ENCODE measurements at places on chromosomes 5 and 9.

- DNase-seq = peak; percentile 28
These were observed 4.3 kb upstream of the ACER2 start for GRCh38 chr9:19404283-19405075.

DNA sequence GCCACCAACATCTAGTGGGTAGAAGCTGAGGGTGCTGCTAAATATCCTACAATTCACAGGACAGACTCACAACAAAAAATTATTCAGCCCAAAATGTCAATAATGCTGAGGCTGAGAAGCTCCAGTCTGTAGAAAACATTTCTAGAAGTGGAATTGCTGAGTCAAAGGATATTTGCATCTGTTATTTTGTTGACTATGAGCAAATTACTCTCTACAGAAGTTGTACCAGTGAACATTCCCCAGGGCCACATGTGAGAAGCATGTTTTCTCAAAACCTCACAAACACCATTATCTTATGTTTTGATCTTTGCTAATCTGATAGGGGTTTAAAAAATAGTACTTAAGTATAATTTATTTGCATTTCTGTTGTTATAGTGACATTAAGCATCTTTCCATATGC, 15.4 kb downstream of the ITK start:
- DNase-seq = no peak

GRCh38 chr9:136837146-136837855, 5.0 kb upstream of the AJM1 start:
- DNase-seq = no peak

GRCh38 chr9:75910731-75911130, 20.3 kb downstream of the PCSK5 start:
- no peak for DNase-seq

GRCh38 chr9:75941066-75941465, 50.6 kb downstream of the PCSK5 start:
- no peak for DNase-seq

All from myocyte (in vitro differentiated cells).